ENCODE measurements at places on chromosomes 1 and 21. TPM values are rescaled to one million over a fixed set of nuclear protein-coding genes. Genes with fewer than 3 reads are reported as not detected.

NUP133 gene
- 37.6 TPM for total RNA-seq

LYPD8 gene
- total RNA-seq: not detected

RIMS3 gene
- total RNA-seq: 0.52 TPM

PLCH2 gene
- total RNA-seq: 0.76 TPM

CHIA gene
- not detected for total RNA-seq

ALPL gene
- total RNA-seq: 15.7 TPM

NTNG1 gene
- 2.7 TPM for total RNA-seq

COL8A2 gene
- total RNA-seq: 53.4 TPM

TNNT2 gene
- not detected for total RNA-seq

SCP2 gene
- 297 TPM for total RNA-seq

CD101 gene
- 0.26 TPM for total RNA-seq

CCDC181 gene
- total RNA-seq: 0.78 TPM

DYNLT5 gene
- 3.4 TPM for total RNA-seq

PHTF1 gene
- total RNA-seq: 43.5 TPM

ECM1 gene
- 29.9 TPM for total RNA-seq

INTS11 gene
- total RNA-seq: 46.8 TPM

CTSS gene
- 12.0 TPM for total RNA-seq

APP gene
- total RNA-seq: 217 TPM

OR2T11 gene
- not detected for total RNA-seq

PEF1 gene
- 70.0 TPM for total RNA-seq

ANKRD65 gene
- 1.7 TPM for total RNA-seq

SPRR4 gene
- total RNA-seq: not detected

AGO3 gene
- 21.2 TPM for total RNA-seq

NBPF6 gene
- total RNA-seq: not detected

Data from articular chondrocyte of knee joint (primary cell).